ENCODE measurements at places on chromosomes 5 and 9.
A peak's percentile ranks its signal among the peaks of the same experiment; 100 is the strongest.

- DNase-seq = no peak
These were observed 33.6 kb upstream of the TRIM32 start for GRCh38 chr9:116653348-116654058.

DNA sequence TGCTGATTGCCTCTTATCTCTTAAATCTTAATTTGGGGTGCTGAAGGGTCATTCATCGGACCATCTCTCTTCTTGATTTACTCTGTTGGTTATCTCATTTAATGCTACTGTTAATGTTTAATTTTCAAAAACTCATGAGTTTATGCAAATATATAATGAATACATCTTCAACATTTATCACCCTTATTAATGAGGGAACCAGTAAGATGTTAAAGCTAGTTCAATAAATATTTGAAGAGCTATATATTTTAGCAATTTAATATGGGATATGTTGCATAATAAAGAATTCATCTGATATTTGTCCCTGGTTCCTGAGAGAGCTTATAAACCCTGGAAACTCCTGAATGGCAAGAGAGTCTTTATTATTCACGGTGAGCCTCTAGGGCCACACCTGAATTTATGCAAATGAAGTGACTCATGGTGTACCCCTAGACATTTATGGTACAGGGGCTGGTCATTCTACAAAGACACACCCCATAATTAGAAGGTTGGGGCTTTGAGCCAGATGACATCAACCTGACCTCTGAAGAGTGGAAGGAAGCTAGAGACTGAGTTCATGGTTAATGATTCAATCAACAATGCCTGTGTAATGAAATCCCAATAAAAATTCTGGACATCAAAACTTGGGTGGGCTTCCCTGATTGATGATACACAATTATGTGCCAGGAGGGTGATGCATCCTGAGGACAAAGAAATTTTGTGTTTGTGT is 339.5 kb upstream of the ZNF608 start:
- DNase-seq = no peak

- peak; percentile 55 for DNase-seq
These were observed 21.4 kb upstream of the TRMT10B start for GRCh38 chr9:37732086-37732741.

- DNase-seq = no peak
These were observed 151.6 kb upstream of the MEF2C start for GRCh38 chr5:89034588-89034987.

- no peak for DNase-seq
These were observed 369.1 kb downstream of the ZNF608 start for GRCh38 chr5:124377386-124377785.

DNA sequence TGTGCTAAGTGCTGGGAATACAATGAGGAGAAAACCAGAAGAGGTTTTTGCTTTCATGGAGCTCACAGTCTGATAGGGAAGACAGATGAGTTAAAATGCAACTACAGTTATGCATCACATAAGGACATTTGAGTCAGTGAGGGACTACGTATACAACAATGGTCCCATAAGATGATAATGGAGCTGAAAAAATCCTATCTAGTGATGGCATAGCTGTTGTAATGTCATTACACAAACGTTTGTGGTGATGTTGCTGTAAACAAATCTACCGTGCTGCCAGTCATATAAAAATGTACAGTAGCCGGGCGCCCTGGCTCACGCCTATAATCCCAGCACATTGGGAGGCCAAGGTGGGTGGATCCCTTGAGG is 110.1 kb upstream of the RAD23B start:
- DNase-seq = no peak

GRCh38 chr9:120383999-120384924 is 195.7 kb downstream of the CDK5RAP2 start:
- DNase-seq = peak; percentile 42

DNA sequence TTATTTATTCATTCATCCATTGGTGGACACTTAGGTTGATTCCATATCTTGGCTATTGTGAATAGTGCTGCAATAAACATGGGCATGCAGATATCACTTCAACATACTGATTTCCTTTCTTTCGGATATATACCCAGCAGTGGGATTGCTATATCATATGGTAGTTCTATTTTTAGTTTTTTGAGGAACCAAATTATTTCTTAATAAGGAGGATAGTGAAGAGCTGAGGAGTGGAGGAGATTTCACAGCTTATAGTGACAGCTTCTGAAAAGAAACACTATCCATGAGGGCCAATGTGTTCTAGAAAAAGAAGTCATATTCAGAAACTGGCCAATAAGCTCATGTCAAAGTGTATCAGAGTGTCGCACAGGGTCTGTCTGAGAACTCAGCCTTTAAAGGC is 183.3 kb downstream of the SEC61B start:
- DNase-seq = no peak

DNA sequence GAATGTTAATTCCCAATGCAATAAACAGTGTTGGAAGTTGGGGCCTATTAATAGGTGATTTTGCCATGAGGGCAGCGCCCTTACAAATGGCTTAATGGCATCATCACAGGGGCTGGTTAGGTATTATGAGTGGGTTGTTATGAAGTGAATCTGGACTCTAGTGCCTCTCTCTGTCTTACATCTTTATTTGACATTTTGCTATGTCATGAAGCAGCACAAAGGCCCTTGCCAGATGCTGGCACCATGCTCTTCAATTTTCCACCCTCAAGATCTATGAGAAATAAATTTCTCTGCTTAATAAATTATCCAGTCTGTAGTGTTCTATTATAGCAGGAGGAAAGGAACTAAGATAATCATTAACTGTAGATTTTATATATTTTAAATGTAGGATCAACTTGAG is 1098.7 kb upstream of the NUDT12 start:
- no peak for DNase-seq

DNA sequence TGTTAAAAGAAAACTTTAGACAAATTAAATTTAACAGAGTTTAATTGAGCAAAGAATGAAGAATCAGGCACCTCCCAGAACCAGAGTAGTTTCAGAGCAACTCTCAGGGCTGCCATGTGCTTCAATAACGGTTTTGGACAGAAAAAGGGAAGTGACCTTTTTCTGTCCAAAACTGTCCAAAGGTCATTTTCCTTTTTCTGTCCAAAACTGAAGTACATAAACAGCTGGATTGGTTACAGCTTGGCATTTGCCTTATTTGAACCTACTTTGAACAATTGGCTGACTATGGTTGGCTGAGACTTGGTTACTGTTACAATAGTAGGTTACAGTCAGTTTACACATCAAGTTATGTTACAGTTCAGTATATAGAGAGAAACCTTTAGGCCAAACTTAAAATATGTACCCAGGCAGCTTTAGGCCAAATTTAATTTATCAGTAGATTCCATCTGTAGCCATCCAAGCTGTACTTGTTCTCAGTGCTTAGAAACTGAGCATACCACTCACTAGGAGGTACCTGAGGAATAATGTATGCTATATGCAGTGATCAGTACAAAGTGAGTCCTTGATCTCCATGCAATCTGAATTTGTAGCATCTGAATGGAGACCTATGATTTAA is 44.0 kb downstream of the C9orf85 start:
- DNase-seq = no peak

GRCh38 chr9:132753593-132753880 is 83.3 kb downstream of the GTF3C4 start:
- DNase-seq = no peak

- peak; percentile 58 for DNase-seq
These were observed 39.2 kb upstream of the NKD2 start for GRCh38 chr5:969408-969839.

GRCh38 chr9:95574176-95574575 is 57.4 kb upstream of the PTCH1 start:
- no peak for DNase-seq

- DNase-seq = peak; percentile 92
These were observed 74.9 kb upstream of the NIPAL4 start for GRCh38 chr5:157384971-157385709.

- DNase-seq = no peak
These were observed 302.8 kb downstream of the EBF1 start for GRCh38 chr5:158796812-158797497.

GRCh38 chr5:95841914-95842812 is 19.6 kb upstream of the GLRX start:
- DNase-seq = no peak

DNA sequence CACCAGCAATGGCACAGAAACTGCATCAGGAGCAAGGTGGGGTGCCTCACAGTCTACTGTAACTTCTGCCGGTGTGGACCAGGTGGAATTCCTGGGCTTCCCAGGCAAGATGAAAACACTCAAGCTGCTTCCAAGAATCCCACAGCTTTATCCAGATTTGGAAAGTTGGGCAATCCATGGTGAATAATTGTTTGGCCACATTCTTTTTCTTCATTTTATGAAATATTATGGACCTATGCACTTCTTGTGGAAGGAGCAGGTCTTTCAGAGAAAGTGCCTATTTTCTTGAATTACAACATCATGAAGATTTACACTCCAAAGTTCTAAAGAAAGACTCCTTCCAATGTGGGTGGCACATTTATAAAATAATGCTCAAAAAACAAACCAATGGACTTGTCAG is 503.6 kb downstream of the SEMA5A start:
- DNase-seq = no peak

GRCh38 chr9:120436983-120437475 is 142.9 kb downstream of the CDK5RAP2 start:
- DNase-seq = no peak

GRCh38 chr5:107282061-107282460 is 388.7 kb downstream of the EFNA5 start:
- DNase-seq = no peak

- no peak for DNase-seq
These were observed 330.1 kb downstream of the EFNA5 start for GRCh38 chr5:107340631-107341030.

GRCh38 chr9:128825923-128826700 is 3.5 kb downstream of the SPOUT1 start:
- no peak for DNase-seq

DNA sequence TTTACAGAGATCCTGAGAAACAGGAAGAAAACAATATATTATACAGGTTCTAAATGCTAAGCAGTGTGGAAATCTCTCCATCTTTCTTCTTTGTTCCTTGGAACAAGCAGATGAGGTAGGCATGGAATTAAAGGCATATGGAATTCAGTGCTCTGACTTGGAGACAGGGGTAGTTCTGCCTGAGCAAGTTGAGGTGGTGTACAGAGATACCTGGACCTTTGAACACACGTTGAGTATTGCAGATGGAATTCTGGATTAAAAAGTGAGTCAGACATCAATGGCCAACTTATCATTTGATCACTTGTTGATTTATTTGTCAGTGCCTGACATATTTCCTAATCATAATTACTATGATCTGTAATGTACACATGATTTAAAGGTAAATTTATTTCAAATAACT is 293.9 kb upstream of the IRX4 start:
- no peak for DNase-seq

DNA sequence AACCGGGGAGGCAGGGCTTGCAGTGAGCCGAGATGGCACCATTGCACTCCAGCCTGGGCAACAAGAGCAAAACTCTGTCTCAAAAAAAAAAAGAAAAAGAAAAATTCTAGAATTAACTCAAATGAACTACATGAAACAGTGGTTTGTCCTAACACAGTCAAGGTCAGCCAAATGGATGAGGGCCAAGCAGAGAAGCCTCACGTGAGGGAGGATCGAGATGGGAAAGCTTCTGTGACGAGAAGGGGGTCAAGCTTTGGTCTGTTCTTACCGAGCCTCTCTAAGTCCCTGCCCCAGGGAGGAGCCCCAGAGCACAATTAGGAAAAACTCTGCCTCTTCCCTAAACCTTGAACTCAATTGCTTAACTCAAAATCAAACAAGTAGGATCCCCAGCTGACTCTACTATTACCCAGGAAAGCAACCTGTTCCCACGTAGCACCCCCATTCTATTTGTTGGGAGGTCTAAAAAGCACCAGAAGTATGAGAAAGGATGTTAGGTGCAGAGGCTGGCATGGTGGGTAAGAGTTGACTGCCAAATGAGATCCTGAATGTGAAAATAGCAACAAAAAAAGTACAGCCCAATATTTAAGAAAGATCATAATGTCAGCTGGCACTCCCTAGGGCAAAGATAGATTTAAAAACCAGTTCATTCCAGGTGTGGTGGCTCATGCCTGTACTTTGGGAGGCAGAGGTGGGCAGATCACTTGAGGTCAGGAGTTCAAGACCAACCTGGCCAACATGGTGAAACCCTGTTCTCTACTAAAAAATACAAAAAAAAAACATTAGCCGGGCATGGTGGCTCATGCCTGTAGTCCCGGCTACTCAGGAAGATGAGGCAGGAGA is 7.2 kb downstream of the ALDH7A1 start:
- no peak for DNase-seq

DNA sequence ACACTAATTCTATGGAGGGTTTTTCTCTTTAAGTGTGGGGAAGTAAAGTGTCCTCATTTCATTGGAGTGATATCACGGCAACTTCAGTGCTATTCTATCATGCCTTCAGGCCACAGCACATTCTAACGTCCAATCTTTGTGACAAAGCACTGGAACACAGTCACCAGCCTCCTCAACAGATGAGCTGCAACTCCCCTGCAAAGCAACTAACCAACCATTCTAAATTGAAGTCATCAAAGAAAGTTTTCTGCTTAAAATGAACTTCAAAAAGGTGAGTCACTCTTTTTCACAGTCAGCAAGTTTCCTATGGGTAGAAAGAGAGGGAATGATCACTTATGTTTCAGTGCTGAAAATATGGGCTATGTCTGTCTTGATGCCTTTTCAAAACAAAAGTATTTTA is 190.8 kb downstream of the ELAVL2 start:
- DNase-seq = no peak

DNA sequence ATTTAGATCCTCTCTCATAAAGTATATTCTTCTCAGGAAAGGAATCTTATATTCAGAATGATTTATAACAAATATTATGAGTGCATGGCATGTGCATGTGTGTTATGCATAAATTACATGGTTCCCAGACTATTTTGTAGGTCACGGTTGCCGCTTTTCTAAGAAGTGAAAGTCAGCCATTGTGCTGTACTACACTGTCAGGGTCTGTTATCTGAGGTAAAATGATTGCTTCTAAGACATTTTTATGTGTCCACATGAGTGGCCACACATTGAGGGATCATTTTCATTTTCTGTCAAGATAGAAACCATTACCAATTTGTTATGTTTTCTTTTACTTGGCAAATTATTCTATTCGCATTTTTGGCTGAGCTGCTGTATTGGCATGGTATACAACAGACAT is 210.8 kb downstream of the CWC27 start:
- peak; percentile 73 for DNase-seq

GRCh38 chr9:136055715-136056545 is 39.2 kb downstream of the NACC2 start:
- DNase-seq = no peak

- DNase-seq = peak; percentile 31
These were observed 780.7 kb downstream of the NR2F1-AS1 start for GRCh38 chr5:92800365-92800764.

GRCh38 chr5:158406884-158407823 is 548.2 kb upstream of the CLINT1 start:
- no peak for DNase-seq

DNA sequence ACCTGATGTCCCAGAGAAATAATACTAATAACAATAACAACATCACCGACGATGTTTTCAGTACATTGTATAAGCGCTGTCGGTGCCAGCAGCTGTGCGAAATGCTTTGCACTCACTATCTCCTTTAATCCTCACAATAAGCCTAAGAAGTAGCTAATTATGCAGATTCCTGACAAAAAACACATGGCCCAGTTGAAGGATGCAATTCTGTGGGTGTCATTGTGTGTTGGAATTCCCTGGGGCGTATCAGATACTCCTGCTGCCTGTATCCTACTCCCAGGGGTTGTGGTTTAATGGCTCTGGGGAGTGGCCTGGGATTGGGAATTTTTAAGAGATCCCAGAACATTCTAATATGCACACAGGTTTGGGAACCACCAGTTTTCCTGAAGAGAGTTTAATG is 154.0 kb downstream of the RGS3 start:
- no peak for DNase-seq

- DNase-seq = peak; percentile 6
These were observed 128.1 kb downstream of the GIN1 start for GRCh38 chr5:102991802-102992201.

Data from brain (organoid and tissue), 16 donors.